IMR-90 (cell line): ENCODE measurements at places on chromosomes 2 and 18. TPM values are rescaled to one million over a fixed set of nuclear protein-coding genes. Genes with fewer than 3 reads are reported as not detected.

KIF5C gene
- total RNA-seq: 0.18 and 0.28 TPM in 2 replicates

SUPT7L gene
- 16.7 and 23.1 TPM in 2 replicates for total RNA-seq

SCN3A gene
- 0.90 and 1.4 TPM in 2 replicates for total RNA-seq

NGEF gene
- total RNA-seq: 1.1 TPM in 2 replicates

CFAP65 gene
- not detected in 2 replicates for total RNA-seq

KLHL14 gene
- not detected in 2 replicates for total RNA-seq

TTR gene
- total RNA-seq: not detected in 2 replicates

LHCGR gene
- total RNA-seq: under 0.01 and 0.18 TPM in 2 replicates

QPCT gene
- total RNA-seq: 2.2 TPM in 2 replicates

PAIP2B gene
- total RNA-seq: 0.18 and 0.28 TPM in 2 replicates

NEURL3 gene
- total RNA-seq: not detected in 2 replicates

INO80B gene
- 4.5 and 5.3 TPM in 2 replicates for total RNA-seq

HOXD4 gene
- total RNA-seq: not detected in 2 replicates

NCKAP1 gene
- 160 and 188 TPM in 2 replicates for total RNA-seq

RNF103 gene
- total RNA-seq: 5.6 and 10.0 TPM in 2 replicates

KYNU gene
- 2.2 and 2.9 TPM in 2 replicates for total RNA-seq

CYRIA gene
- total RNA-seq: 1.7 and 3.8 TPM in 2 replicates

HRH4 gene
- total RNA-seq: not detected in 2 replicates
